ENCODE measurements at places on chromosomes 2 and 18.

DNA sequence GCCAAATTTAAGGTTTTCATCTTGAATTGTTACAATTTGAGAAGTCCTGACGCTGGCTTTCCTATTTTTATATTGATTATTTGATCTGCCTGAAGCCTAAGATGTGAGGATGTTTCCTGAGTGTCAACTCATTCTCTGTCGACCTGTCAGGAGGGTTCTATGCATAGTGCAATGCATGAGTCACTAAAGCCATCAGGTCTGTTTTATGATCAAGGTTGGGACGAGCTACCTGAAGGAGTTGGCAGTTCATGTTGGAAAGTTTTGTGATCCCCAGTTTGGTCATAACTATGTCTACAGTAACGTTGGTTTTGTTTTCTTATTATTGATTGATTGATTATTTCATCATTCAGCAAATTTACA is 71.2 kb downstream of the NABP1 start:
- DNase-seq: no peak

- no peak for DNase-seq
Measured at GRCh38 chr2:181949047-181949446, 36.6 kb upstream of the PPP1R1C start.

- no peak for DNase-seq
Measured at GRCh38 chr2:237160271-237160919, 74.7 kb downstream of the COPS8 start.

DNA sequence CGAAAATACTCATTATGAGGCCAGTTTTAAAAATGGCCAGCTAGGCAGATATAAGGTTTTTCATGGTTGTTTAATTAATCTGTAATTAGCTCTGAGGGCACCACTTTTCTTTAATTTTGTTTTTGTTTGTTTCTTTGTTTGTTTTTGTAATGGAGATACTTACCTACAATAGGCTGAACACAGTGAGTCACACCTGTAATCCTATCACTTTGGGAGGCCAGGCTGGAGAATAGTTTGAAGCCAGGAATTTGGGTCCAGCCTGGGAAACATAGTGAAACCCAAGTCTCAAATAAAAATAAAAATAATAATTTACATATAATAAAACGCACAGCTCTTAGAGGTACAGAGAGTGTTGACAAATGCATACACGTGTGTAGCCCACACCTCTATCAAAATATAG is 56.8 kb upstream of the MSH2 start:
- DNase-seq: no peak

- no peak for DNase-seq
Measured at GRCh38 chr18:37270038-37270665, 295.4 kb downstream of the CELF4 start.

DNA sequence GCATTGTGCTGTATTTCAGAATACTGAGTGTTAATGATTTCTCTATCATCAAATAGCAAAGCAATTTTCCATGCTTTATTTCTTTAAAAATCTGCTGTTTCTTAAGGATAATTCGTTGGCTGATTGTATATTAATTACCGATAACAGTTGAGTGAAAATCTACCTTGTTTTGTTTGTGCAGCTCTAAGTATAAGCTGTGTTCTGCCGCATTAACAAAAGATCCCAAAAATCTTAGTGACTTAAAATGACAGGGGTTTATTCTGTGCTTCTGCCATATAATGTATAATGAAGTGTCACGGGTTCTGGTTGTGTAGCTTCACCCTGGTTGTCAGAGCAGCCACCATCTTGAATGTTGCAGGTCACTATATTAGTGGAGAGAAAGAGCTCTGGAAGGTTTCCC is 196.1 kb downstream of the ACTR3 start:
- DNase-seq: no peak

GRCh38 chr2:71446505-71446904 is 6.9 kb upstream of the DYSF start:
- DNase-seq: no peak

GRCh38 chr2:113079131-113079530 is 11.4 kb downstream of the IL1F10 start:
- DNase-seq: no peak

GRCh38 chr2:181465676-181466375 is 8.6 kb downstream of the ITGA4 start:
- no peak for DNase-seq

DNA sequence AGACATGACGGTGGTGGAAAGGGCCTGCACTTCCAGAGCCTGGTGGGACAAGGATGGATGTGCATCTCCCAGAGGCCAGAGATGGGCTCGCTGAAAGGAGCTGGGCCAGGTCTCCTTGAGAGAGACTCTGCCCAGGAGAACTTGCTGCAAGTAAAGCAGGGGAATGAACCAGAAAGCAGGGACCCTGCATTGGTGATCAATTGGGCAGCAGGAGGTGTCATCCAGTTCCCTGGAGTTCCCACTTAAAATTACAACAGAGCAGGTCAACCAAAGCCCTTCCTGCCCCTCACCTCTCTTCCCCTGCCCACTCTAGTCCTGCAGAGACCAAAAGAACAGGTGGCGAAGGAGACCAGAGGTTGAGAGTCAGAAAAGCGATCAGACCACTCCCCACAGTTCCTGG is 69.7 kb upstream of the CAB39 start:
- DNase-seq: no peak

GRCh38 chr2:31693882-31694281 is 113.1 kb upstream of the SRD5A2 start:
- DNase-seq: no peak

DNA sequence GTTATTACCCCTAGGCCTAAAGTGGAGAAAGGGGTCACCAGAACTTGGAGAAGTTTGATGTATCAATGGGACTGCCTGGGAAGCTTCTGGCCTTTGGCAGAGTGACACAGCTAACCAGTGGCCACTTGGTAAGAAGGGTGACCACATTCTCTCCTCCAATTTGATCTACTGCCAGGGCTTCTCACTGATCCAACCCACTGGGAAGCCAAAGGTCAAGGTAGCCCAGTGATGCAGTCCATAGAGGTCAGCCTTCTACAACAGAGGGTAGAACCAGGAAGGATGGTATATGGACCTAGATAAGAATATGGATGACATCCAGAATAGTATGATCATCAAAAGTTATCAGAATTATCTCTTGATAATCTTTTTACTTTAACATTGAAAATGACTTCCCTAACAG is 493.6 kb downstream of the NYAP2 start:
- DNase-seq: no peak

DNA sequence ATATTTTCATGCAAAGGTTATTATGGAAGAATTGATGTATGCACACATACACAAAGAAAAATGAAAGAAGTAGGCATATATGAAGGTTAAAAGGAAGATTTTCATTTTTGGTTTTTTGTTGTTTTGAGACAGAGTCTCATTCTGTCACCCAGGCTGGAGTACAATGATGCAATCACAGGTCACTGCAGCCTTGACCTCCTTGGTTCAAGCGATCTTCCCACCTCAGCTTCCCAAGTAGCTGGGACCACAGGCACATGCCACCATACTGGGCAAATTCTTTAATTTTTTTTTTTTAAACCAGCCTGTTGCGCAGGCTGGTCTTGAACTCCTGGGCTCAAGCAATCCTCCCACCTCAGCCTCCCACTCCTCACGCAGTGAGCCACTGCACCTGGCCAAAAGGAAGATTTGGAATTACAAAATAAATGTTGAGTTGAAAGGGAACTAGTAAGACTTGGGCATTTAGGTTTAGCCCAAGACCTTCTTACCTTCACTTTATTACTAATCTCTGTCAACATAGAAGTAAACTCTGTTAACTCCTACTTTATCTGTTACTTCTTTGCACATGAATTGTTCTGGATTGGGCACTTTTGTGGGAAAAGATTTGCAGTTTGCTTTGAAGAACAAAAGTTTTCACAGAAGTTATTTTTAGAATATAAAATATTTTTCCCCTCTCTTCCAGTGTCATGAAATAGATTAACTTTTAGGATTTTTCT is 31.7 kb upstream of the NBEAL1 start:
- no peak for DNase-seq

DNA sequence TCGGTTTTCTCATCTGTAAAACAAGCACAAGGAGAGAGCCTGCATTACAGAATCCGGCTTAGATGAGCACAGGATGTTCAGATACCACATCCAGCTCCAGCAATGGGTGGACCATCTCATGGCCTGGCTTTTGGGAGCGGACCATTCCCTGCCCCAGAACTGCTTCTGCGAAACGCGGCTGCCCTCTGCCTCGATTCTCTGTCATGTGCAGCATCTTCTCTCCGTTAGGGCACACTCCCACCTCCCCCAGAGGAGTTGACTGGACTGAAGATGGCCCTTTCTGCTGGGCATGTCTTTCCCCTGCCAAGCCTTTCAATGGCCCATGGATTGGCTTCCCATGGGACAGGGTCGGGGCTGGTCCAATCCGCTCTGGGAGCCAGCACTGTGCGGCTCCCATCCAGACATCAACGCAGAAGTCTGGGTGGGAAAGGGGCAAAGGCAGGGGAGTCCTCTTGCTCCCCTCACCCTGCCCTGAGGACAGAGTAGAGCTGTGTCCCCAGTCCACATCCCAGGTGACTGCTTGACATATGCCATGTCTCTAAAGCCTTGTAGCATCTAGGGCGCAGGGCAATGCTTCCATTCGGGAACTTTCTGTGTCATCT is 14.3 kb upstream of the FAHD2A start:
- DNase-seq: no peak

DNA sequence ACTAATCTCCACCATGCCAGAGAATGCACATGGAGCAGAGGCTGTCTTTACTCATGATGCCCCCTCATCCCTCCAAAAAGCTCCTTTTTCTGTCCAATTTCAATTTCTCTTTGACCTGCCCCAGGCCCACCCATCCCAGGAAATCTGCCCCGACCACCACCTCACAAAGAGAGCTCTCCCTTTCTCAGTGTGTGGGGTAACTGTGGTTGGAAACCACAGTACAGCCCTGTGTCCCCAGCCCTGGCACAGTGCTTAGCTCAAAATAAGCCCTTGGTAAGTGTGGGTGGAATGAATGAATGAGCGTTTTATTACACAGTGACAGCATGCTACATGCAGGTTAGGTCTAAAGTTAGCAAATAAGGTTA is 43.7 kb upstream of the CAB39 start:
- no peak for DNase-seq

DNA sequence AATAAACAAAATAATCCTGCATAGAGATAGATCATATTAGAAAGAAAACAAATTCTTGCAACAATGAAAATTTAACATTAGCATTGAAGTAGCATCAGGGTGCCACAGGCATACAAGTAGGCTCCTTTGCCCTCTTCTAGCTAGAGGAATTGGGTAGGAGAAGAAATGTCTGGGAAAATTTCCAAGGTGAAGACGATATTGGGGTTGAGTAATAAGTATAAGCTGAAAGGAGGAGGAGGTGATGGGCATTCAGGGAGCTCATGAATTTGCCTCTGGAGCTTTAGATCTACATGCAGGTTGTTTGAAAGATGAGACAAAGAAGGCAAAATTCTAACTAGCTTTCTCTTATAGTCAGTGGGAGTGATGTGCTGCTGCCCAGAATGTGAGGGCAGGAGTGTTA is 504.9 kb downstream of the CCDC85A start:
- DNase-seq: no peak

GRCh38 chr2:131093696-131094462 is 619 bp upstream of the FAM168B start:
- DNase-seq: no peak

DNA sequence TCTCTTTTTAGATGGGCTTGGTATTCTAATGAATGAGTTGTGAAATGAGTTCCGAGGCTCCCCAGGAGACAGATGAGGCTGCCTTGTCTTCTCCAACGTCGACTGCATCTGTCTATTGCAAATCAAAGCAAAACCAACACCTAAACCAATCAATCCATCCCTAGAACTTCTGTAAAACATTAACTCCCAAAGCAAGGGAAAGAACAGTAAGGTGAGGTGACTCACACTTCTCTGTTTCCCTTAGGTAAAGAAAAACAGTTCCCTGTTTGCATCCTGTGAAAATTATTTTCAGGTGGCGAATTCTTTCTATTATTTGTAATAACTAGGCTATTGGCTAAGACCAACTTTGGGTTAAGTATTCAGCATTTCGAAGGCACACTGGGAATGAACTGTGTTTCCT is 249.4 kb downstream of the EPHA4 start:
- DNase-seq: no peak

GRCh38 chr18:29063346-29063745 is 886.4 kb upstream of the CDH2 start:
- no peak for DNase-seq

- DNase-seq: no peak
Measured at GRCh38 chr2:106096299-106097037, 97.6 kb downstream of the UXS1 start.

DNA sequence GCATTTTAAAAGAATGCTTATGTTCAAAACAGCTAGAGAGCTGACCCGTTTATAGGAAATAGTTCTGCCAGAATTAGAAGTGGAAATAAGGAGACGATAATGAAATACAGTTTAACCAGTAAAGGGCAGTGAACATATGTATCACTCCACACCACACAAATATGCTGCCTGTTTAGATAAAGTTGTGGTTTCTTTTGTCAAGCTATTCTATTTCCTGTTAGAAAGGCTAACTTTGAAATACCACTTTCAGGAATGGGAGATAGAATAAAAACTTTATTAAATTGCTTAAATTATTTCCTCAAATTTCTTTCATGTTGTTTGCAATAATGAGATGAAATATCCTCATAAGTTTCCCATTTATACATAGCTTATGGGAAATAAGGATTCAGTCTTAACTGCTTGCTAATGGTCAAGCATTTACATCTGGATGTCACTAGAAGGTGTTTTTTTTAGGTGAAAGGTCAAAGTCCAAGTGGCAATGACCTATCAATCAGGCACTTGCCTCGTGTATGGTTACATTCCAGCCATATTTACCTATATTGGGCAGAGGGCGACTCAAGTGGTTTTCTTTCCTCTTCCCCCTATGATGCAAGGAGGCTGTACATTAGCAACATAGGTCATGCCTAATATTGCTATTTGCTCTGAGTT is 148.9 kb downstream of the ZEB2 start:
- no peak for DNase-seq

All from stimulated activated CD8-positive, alpha-beta memory T cell treated with anti-CD3 and anti-CD28 coated beads, Interleukin-7, amount 100 ng/mL, for 24 hours (primary cell).